ENCODE measurements at places on chromosomes 6 and 20.

GRCh38 chr20:18314786-18315406, 26.6 kb downstream of the ZNF133 start:
- no peak for DNase-seq

GRCh38 chr6:56795466-56796195, 152.9 kb upstream of the DST start:
- no peak for DNase-seq

DNA sequence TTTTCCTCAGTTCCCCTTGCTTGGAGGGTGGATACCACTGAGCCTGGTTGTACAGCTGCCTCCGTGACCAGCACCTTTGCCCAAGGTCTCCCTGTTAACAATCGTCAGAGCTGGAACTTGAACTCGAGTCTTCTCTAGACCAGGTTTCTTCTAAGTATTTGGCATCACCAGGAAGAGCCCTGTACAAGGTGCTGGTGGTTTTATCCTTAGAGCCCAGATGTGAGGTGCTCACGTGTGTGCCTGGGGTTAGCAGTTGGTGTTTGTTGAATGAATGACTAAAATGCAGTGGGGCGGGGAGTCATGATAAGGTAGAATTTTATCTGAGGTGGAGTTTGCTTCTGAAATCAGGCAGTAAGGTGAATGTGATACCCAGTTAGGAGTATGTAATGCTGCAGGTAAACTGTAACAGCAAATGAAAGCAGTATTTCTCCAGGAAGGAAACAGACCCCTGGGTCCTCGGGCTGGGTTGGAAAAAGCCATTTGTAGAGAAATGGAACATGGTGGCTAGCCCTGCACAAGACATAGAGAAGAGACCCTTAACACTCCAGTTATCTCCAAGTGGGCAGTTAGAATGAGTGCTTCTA, 3.1 kb downstream of the DNAJC5 start:
- DNase-seq, result no peak

DNA sequence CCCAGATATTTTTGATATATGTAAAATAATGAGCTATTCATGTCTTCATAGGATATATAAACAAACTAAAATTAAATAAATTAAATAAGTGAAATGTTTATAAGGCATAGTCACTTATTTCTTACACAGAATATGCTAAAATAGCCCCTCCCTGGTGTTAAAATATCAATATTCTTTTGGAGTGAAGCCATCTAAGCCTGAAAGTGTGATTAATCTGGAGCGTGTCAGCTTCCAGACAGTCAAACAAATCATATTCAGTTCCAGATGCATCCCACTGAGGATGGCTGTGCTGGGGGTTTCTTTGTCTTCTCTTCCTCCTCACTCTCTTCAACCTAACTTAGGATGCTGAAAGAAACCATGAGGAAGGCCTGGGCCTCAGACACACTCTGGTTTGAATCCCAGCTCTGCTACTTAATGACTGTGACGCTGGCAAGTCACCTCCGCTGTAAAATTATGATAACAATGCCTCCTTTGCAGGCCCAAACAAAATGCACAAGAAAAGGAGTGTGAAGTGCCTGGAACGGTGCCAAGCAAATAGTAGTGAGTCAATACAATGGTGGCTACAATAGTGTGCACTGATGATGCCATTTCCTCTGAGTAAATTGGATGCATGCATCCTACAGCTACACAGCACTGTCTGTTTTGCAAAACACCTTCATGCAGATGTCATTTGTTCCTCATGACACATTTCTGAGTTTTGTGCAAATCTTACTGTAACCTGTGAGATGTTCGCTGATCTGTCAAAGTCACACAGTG, 161.4 kb downstream of the FOXC1 start:
- no peak for DNase-seq

DNA sequence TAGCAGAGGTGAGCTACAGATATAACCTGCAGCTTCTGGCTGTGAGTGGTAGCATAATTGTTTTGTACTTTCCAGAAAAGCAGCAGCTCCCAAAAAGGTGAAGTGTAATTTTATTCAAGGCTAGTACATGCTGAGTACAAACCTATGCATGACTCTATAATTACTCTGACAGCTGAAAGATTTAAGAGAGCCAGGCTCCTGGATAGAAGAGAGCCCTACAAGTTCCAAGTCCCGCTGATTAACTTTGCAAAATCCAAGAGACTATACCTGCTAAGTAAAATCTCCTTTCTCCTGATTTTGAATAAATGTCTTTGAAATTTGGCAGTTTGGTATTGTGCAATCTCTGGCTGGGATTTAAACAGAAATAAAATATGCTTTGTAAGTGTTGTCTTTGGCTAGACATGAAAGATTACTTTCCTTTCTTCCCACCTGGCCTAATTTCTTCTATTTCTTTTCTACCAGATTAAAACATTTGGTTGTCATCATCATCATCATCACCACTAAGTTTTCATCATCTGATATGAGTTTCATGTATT, 79.5 kb downstream of the CTNNBL1 start:
- DNase-seq, result no peak

DNA sequence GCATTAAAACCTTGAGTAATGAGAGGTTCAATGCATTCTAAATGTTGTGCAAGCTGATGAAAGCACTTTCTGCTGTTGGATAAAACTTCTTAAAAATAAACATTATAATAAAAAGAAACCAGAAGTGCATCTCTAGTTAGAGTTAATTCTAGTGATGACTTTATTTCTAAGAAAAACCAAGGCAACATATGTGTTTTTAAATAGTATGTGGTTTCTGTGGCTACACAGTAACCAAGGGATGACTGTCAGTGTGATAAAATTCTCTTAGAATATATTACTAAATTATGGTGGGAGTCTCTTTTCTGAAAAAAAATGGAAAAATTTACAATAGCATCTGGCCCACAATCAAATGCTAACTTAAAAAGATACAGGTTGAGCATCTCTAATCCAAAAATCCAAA, 117.0 kb downstream of the ME1 start:
- no peak for DNase-seq

DNA sequence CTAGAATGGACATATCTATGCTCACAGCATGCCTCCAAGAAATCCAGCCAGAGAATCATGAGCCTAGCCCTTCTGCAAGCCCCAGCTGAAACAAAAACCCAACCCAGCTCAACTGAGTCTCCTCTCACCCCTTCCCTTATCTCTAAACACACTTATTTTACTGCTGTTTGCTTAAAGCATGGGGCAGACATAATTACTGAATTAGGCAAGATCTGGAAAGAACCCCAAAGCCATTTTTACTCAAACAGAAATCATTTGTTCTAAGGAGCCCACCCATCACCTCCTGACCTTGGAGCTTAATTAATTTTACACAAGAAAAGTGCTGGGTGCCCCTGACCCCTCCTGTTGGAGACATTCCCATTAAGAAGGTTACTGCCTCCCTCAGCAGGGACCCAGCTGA, 291.6 kb downstream of the MAFB start:
- no peak for DNase-seq

GRCh38 chr20:43432498-43432897, 25.2 kb upstream of the SRSF6 start:
- no peak for DNase-seq

All from activated CD8-positive, alpha-beta memory T cell treated with anti-CD3 and anti-CD28 coated beads for 48 hours (primary cell).